ENCODE measurements at places on chromosomes 2 and 18.
A peak's percentile ranks its signal among the peaks of the same experiment; 100 is the strongest.

DNA sequence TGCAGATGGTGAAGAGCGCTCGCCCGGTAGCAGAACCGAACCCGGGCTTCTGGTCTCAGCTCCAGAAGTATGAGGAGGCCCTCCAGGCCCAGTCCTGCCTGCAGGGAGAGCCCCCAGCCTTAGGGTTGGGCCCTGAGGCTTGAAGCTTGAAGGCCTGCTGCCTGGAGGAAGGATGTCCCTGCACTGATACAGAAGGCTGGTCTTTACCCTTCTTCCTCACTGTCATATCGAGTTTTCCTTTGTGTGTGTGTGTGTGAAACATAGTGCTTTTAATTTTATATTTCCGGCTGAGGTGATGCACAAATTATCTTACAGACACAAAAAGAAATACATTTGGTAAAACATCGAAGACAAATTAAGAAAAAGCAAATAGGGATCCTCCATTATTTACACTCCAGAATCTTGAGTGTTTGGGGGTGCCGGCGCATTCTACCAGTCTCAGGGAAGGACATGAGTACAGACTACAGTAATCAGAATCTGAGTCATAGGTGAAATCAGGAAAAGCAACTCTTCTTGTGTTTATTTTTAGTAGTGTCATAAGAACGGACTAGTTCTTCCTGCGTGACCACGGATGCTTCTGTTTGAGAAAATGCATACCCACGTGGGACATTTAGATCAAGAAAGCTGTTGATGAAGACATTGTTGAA is 1.3 kb downstream of the DUSP28 start:
- DNase-seq = no peak

DNA sequence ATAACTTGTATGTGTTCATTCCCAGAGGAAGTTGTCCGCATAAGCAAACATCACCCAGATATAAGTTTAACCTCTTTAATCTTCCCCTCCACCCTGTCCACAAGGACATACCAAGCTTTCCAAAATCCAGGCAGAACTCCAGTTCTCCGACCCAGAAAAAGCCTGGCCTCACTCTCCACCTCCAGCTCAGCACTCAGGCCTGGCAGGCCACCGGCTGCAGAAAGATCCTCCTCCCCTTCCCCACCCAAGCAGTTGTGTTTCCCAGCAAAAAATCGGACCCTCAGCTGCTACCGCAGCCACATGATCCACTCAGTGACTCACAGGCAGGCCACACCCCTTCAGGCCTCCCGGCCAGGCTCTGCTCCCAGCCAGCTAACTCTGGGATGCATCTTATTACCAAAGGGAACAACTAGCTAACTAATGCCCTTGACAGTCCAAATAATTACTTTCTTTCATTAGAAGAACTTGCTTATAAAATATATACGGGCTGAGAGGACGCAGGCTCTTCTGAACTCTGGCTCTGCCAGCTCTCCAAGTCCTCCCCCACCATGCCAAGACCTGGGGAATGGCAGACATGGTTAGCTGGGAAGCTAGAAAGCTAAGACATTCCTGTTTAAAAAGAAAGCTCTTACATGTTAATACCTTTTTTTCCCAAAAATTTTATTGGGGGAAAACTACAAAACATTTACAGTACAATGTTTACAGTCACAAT is 4.5 kb downstream of the ZFP36L2 start:
- peak; percentile 87 for DNase-seq

DNA sequence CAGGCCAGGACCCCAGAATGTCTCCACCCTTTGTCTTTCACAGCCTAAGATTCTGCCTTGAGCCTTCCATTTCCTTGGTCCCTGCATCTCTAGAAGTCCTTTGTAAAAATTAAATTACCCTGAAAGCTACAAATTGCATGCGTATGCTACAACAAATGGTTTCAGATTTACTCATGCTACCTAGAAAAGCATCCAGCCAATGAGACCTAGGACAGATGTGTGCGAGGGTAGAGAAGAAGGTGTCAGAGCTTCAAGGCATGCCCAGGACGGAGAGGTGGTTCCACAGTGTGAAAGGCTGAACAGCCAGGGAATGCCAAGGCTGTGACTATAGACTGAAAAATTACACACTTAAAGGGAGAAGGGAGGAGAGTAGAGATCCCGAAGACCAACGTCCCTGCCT is 40.2 kb downstream of the CCBE1 start:
- DNase-seq = no peak

DNA sequence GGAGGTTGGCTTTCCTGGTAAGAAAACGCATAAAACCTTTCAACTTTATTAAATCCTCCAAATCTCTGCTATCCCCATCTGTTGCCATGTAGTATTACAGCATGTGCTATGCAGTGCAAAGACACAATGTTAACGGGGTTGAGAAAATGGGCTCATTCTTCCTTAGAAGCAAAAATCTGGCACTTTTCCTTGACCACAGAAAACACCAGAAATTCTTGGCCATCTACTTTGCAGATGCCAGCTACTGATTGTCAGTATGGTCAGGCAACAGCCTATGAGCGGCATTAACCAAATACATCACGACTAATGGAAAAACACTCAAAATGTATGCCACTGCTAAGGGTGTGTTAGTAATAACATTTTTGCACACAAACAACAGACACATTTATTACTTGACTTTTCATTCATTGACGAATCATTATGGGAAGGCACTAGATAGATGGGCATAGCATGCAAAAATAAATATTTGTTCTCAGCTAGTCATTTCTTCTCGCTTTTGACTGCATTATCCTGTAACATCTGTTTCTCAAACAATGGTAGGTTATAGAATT is 65.2 kb upstream of the CRIM1 start:
- DNase-seq = no peak

GRCh38 chr18:11981543-11982366 is 448 bp downstream of the IMPA2 start:
- DNase-seq = no peak

GRCh38 chr18:10101729-10102128 is 187.9 kb downstream of the VAPA start:
- DNase-seq = no peak

DNA sequence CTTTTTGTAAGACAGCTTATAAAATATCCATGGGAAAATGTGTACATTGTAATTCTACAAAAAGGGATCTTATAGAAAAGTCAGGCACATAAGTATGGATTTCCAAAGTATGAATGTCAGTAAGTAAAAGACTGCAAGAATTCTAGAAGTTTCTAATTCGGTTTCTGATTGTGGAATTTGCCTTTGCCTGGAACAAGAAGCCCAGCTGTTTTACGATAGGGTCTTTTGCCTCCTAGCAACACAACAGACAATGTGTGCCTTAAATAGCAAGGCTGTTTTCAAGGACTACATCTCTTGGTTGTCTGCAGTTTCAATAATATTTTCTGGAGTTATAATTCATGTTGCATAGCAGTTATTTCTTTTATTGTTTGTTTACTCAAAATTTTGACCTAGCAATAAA is 312.9 kb downstream of the MTX2 start:
- peak; percentile 30 for DNase-seq

DNA sequence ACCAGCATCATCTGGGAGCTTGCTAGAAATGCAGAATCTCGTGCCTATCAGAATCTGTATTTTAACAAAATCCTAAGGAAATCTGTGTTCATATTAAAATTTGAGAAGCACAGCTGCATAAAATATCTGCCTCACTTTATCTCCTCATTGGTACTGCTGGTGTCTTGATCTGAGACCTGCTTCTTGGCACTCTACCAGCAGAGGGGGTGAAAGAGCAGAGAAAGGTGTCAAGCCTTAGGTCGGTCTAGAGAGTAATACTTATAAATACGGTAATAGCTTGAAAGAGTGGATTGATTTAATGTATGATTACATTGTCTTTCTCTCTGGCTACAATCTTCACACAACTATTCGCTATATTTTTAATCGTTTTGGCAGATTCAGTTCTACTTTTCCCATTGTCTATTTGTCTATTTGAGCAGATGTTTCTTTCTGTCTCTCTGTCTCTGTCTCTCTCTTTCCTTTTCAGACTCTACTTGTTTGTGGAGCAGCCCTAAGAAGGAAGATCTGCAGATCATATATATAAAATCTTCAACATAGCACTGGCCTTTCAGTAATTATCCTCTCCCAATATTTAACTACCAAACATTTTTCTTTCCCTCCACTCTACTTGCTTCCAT is 1.7 kb upstream of the GCG start:
- DNase-seq = peak; percentile 62

- no peak for DNase-seq
Observed at GRCh38 chr2:221125691-221126090, 446.4 kb downstream of the EPHA4 start.

GRCh38 chr18:4267641-4268040 is 187.5 kb downstream of the DLGAP1 start:
- DNase-seq = no peak

DNA sequence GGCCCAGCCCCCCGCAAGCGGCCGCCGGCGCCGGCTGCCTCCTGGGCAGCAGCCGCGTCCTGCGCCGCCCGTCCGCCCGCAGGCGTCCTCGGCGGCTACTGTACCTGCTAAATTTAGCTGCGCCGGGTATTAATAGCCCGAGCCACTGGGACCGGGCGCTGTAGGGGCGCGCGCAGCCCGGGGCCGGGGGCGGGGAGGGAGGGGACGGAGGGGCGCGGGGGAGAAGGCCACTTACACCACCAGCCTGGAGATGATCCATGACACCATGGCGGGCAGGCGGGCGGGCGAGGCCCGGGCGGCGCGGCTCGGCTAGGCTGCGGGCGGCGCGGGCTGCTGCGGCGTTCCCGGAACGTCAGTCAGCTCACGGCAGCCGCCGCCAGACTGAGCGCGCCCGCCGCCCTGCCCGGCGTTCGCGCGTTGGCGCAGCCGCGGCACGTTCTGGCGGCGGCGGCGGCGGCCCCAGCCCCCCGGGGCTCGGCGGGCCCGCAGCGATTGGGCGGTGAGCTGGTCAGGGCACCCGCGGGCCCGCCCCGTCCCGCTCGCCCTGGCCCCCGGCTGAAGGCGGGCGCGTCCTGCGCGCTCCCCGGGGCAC is at the start of gene REEP1:
Gene REEP1 (minus strand): TSS at position 383 of the 592 bp plus-strand sequence. CDS start 116 bp downstream, at position 267.
- peak; percentile 34 for DNase-seq

DNA sequence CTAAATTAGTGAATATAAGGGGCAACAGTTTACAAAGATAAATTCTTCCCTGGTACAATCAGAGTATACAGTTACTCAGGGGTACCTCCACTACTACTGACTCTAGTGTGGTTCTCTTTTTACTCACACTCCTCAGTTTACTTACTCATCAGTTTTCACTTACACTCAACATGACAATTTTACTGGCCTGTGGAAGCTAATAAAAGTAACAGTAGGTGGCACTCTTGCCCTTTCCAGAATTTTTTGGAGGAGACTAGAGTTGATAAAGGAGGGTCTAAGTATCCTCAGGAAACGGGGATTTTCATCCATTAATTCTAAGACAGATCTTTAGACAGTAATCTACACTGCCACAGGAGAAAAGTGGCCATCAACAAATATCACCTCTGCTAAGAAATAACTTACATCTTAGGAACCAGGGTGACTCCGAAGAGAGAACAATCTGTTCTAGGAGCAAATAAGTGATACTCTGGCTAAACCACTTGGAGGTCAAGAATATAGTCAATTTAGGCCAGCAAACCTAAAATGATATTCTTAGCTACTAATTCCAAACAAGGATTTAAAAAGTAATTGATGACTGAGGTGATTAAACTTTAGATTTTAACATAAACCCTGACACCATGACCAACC is 61.3 kb downstream of the ATL2 start:
- DNase-seq = peak; percentile 83

DNA sequence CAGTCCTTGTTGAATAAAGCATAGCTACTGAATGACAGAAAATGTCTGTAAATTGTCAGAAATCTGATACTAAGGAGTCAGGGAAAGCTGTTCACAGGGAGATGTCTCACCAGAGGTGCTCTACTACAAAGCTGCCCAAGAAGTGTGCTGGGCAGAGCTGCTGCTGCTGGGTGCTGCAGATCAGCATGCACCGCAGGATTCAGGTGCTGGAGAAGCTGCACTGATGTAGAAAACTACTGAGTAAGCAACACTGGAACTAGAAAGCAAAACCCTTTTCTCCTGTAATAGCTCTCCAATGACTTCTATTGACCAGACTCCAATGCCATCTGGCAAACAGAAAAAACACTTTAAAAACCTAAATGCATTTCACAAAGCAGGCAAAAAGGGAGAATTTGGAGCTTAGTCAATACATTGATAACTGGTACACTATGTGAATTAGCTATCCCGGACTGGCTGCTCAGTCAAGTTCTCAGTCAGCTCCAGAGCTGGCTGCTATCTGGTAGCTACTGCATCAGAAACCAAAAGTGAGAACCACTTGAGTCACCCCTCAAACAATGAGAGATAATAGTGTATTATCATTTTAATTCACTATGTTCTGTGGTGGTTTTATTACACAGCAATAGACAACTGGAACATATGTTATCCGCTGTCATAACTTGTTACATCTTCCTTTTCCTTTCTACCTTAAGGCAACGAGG is 493.1 kb downstream of the CPS1 start:
- no peak for DNase-seq

- no peak for DNase-seq
Observed at GRCh38 chr18:48404716-48405507, 4.3 kb downstream of the ZBTB7C start.
